ENCODE measurements at places on chromosomes 6 and 20.

DNA sequence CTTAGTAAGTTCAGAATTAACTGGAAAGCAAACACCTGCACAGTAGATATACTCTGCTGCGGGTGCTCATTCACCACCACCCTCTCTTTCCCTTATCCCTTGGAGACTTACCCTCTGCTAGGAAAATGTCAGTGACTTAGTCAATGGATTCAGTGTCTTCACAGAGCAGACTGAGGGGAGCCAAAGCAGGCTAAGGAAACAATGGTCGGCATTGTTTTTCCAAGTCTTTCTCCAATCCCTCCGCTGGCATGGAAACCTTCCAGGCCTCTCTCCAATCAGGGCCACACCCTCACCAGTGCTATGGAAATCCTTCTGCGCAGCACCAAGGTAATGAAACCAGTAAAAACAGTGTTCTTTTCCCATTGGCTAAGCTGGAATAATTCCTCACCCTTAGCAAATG lies 531.2 kb downstream of the TFAP2B start:
- no peak for DNase-seq

DNA sequence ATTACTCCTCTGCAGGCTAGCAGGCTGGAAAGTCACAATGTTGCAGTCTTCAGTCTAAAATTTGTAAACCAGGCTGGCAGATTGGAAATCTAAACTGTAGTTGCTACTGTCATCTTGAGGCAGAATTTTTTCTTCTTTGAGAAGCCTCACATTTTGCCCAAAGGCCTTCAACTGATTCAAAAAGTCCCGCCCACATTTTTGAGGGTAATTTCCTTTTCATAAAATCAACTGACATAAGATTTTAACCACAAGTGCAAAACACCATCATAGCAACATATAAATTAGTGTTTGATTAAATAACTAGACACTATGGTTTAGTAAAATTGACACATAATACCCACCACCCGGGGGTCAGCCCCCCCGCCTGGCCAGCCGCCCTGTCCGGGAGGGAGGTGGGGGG lies 28.4 kb downstream of the HLA-C start:
- no peak for DNase-seq

DNA sequence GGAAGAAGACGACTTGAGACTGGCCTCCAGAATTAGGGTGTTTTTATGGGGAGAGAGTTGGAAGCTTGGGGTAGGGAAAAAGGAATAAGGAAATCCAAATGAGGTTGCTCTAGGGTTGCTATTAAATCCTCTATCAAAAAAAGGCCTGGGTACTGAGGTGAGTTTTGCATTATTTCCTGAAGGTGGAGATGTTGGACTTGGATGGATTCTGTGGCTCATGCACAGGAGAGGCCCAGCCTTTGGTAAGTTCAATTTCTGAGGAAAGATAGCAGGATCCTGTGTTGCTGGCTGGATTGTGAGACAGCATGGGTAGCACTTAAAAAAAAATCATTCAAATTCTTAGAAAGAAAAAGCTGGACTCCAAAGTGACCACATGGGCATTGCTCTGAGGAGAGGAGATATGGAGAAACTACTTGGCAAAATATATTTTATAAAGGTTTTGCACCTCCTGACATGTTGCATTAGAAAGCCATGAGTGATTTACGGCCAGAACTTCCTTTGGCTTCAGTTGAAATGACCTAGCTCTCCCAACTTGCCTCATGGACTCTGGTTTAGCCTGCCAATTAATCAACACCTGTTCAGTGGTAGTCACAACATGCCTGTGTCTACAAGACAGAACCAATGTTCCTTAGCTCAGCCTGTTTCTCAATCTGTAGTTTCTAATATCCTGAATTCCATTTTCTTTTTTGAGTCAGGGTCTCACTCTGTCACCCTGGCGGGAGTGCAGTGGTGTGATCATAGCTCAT lies 152.1 kb upstream of the RALGAPA2 start:
- no peak for DNase-seq

GRCh38 chr20:16100111-16100510 lies 473.1 kb downstream of the KIF16B start:
- DNase-seq = no peak

DNA sequence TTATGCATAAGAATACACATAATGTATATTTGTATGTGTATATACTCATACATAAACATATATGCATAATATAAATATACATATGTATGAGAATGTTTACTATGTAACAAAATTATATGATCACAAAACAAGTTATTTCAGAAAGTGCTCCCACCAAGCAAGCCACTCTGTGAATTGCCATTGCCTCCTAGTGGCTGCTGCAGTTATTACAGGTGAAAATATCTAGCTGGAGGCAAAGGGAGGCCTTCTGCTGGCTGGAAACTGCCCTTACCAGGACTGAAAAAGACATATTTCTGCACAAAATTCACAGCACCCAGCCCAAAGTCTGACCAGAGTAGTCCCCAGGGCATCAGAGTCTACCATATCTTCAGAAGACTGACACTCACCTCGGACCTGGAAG lies 14.4 kb upstream of the ADAM33 start:
- no peak for DNase-seq

DNA sequence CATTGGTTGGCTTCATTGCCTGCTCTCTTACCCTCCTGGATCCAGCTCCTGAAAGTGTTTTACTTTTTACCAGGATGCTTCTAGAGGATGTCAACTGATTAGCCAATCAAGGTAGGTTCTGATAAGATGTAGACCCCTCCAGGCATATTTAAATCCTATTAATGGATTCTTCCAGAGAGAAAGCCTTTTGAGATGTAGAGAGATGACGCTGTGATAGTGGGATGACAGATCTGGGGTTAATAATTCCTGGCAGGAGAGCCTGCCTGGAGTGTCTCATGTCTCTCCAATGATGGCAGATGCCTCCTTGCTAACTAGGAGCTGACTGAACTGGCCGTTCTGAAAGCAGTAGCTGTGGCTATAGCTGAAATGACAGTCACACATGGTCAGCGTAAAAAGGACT lies 116.9 kb upstream of the DTNBP1 start:
- no peak for DNase-seq

DNA sequence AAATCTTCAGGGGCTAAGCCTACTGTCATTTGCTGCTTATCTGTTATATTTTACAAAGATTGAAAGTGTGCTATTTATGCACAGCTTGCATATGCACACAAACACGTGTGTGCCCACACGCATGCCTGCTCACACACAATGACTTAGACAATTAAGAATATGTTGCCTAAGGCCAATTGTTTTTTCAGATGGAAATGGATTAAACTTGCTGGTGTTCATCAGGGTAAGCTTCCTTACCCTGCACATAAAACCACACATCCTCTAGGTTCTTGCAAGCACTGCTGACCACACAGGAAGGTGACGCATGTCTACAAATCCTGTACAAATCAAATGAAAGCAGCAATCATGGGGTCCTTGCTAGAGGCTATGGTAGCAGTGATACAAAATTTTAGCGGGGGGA lies 58.4 kb downstream of the GJA10 start:
- DNase-seq = peak; percentile 28

DNA sequence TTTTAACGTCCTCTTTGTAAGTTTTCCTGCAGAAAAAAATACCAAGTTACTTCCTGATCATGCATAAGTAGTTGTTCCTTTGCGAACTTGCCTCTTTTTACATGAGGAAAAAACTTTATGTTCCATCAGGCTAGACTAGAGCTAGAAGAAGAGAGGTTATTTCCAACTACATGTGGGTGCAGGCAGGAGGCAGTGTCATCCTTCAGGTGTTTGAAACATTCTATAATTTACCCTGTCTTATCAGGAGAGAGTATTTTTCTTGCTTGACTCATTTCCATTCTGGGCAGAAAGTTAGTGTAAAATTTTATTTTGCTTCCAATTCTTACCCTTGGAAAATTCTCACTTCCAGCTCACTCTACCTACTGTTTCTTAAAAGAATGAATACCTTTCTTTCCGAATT lies 28.5 kb upstream of the EPHA7 start:
- no peak for DNase-seq

- no peak for DNase-seq
Observed at GRCh38 chr20:9374480-9374879, 139.9 kb upstream of the LAMP5 start.

Data from activated T-cell treated with anti-CD3 and anti-CD28 coated beads for 48 hours (primary cell).